Endodermal cell (in vitro differentiated cells): ENCODE measurements at places on chromosomes 7 and 10. TPM values are rescaled to one million over a fixed set of nuclear protein-coding genes. Genes with fewer than 3 reads are reported as not detected.
A peak's percentile ranks its signal among the peaks of the same experiment; 100 is the strongest.

DNA sequence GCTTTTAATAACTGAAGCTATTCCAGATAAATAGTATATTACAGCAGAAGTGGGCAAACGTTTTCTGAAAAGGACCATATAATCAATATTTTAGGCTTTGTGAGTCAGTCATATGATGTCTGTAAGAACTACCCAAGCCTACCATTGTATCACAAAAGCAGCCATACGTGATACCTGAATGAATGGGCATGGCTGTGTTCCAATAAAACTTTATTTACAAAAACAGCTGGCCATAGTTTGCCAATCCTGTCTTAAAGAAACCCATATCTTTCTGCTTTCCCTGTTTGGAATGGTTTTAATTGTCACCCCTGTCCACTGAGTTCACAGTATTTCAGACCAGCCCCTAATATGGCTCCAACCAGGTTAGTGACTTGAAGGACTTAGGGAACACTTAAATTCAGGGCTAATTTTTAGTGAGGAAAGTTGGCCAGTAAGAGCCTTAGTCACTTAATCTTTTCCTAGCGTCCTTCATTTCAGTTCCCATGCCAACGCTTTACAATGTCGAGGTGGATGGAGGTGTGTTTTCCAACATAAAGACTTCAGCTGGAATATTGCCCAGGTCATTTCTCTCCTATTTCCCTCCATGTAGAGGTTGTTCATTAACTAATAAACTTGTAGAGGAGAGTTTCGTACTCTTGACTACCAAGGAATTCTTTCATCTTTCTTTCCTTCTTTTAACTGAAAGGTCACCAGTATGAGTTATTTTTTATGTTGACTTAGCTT is 184.5 kb downstream of the TRIL start:
- no peak for DNase-seq
- H3K36me3 ChIP-seq: no peaks in the 10 kb centered on the region
- no peaks in the 10 kb centered on the region for H3K4me1 ChIP-seq
- no peak overlapping the region for H3K4me3 ChIP-seq
- H3K27me3 ChIP-seq: no peaks in the 10 kb centered on the region

GRCh38 chr10:31490858-31491504 is 172.0 kb downstream of the ZEB1 start:
- H3K36me3 ChIP-seq: no peaks in the 10 kb centered on the region
- no peak overlapping the region for H3K27ac ChIP-seq
- peak; percentile 63 for DNase-seq
- no peak overlapping the region for H3K4me3 ChIP-seq
- no peaks in the 10 kb centered on the region for H3K27me3 ChIP-seq

DNA sequence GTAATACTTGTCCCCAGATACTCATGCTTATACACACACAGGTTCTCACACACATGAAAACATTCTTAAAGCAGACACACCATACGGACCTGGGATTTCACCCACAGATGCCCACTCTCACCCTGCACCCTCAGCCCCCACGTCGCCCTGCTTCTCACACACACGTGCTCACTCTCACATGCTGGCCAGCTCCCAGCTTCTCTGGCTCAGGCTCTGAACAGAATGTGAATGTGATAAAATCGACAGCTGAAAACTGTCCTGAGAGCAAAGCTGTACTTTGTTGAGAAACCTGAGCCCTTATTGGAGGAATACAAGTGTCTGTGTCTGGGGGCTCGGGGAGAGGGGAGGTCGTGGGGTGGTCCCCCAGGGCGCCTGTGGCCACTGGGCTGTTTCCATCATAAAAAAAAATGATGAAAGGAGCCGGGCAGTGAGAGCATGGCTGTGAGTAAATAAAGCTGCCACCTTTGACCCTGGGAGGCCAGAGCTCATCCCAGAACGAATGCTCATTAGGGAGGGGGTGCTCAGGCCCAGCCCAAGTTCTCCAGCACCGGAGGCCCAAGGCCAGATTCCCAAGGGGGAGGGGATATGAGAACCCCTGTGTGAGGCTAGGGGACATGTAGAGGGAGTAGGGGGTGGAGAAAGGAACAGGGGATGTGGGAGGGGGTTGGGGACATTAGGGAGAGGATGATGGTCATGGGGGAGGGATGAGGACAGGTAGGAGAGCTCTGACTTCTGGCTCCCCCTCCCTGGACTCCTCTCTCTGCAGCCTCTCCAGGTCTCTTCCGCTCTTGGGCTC is 18.1 kb upstream of the TLX1 start:
- H3K27ac ChIP-seq: no peak overlapping the region
- H3K36me3 ChIP-seq: no peaks in the 10 kb centered on the region
- H3K4me3 ChIP-seq: no peak overlapping the region
- H3K27me3 ChIP-seq: peaks cover 63% of the 10 kb centered on the region
- H3K4me1 ChIP-seq: no peaks in the 10 kb centered on the region

GRCh38 chr7:116218051-116218645 is 7.8 kb downstream of the TES start:
- peaks cover 4% of the 10 kb centered on the region for H3K4me1 ChIP-seq
- H3K27ac ChIP-seq: no peak overlapping the region
- no peaks in the 10 kb centered on the region for H3K36me3 ChIP-seq
- H3K27me3 ChIP-seq: no peaks in the 10 kb centered on the region
- no peak overlapping the region for H3K4me3 ChIP-seq

GRCh38 chr7:159141167-159141566 is 3.5 kb downstream of the VIPR2 start:
- H3K4me3 ChIP-seq: no peak overlapping the region
- peaks cover 33% of the 10 kb centered on the region for H3K27me3 ChIP-seq
- H3K4me1 ChIP-seq: peaks cover 4% of the 10 kb centered on the region
- H3K36me3 ChIP-seq: no peaks in the 10 kb centered on the region
- DNase-seq: peak; percentile 35

- no peak overlapping the region for H3K4me3 ChIP-seq
- no peak for DNase-seq
- no peak overlapping the region for H3K27ac ChIP-seq
Observed at GRCh38 chr7:129874722-129875121, 78.0 kb downstream of the UBE2H start.

DNA sequence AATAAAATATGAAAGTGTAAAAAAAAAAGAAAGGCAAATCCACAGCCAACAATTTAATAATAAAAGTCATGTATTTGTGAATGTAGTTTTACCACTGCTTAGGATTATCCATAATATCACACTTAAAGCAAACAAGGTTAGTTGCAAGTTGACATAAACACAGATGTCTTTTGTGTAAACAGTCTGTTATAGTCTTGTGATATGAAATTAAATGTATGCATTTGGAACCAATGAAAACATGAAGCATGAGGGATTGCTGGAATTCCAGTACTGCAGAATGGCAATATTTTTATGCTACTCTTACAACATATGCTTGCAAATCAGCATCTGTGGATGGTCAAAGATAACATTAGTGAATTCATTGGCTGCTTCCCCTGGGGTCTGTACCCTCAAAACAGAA is 148.1 kb downstream of the DNAJB9 start:
- H3K27ac ChIP-seq: no peak overlapping the region
- no peak for DNase-seq

DNA sequence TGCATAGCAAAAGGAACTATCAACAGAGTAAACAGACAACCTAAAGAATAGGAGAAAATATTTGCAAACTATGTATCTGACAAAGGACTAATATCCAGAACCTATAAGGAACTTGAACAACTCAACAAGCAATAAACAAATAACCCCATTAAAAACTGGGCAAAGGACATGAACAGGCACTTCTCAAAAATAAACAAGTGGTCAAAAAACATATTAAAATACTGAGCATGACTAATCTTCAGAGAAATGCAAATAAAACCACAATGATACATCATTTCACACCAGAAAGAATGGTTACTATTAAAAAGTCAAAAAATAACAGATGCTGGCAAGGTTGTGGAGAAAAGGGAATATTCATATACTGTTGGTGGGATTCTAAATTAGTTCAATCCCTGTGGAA is 17.1 kb downstream of the MAGI2 start:
- H3K27ac ChIP-seq: no peak overlapping the region
- DNase-seq: no peak
- H3K4me1 ChIP-seq: no peaks in the 10 kb centered on the region
- no peaks in the 10 kb centered on the region for H3K36me3 ChIP-seq

GRCh38 chr7:75968561-75969001 is 25.8 kb downstream of the TMEM120A start:
- DNase-seq: no peak
- H3K27ac ChIP-seq: peak overlapping the region; percentile 72
- no peaks in the 10 kb centered on the region for H3K4me1 ChIP-seq
- no peak overlapping the region for H3K4me3 ChIP-seq

DNA sequence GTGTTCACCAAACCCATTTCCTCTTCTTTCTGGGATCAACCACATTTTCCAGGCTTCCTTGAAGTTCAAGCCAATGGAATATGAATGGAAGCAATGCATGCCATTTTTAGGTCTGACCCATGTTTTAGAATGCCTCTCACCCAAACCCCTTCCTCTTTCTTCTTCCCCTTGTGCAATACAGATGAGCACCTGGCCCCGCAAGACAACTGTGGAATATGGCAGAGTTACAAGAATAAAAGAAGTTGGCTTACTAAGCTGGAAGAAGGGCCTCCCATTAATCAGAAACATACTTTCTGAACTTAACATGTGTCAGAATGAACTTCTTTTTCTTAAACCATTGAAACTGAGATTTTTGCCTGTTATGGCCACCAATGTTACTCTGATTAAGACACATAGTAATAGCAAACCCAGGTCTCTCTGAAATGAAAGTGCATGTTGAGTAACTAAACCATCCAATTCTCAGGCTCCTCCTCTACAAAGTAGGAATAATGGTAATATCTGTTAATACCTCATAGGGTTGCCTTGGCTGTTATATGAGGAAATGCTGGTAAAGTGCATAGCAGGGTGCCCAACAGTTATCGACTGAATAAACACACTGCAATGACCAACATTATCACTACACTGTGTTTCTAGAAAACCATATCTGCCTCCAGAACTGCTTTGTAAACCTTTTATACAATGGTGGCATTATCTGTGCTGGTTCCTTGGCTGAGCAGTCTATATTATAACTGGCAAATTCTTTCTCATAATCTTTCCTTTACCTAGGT is 382.2 kb upstream of the NRP1 start:
- H3K36me3 ChIP-seq: no peaks in the 10 kb centered on the region
- H3K4me1 ChIP-seq: no peaks in the 10 kb centered on the region
- H3K4me3 ChIP-seq: no peak overlapping the region
- no peaks in the 10 kb centered on the region for H3K27me3 ChIP-seq

DNA sequence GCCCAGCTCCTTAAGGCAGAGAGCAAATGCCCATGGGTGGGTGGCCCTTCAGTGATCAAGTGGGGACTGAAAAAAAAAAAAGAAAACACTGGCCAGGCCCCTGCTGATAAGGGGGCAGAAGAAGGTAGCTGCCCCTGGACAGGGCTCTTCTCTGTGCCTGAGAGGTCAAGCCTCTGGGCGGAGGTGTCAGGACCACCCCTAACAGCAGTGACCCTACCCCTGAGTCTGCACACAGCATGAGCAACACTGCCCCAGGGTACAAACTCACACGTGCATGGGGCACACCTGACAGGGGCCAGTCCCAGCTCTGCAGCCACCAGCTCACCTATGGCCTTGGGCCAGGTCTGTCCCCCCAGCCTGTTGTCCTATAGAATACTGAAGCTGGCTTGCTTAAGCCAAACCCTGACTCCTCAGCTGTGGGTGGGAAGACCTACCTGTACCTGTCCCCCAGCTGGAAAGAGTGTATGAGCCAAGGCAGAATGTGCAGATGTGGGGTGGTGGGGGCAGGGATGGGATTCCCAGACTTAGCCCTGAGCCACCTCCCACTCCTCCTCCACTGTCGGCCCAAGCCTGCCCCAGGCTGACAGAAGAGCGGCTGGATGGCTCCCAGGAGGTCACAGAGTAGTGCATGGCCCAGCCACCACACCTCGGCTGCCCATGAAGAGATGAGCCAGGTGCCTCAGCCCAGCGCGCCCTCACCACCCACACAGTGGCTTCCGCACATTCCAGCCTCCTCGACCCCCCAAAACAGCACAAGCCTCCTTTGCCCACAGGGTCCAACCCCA is 23.7 kb downstream of the KCNH2 start:
- DNase-seq: no peak
- no peak overlapping the region for H3K27ac ChIP-seq
- no peaks in the 10 kb centered on the region for H3K36me3 ChIP-seq
- H3K4me3 ChIP-seq: no peak overlapping the region
- H3K27me3 ChIP-seq: no peaks in the 10 kb centered on the region

DNA sequence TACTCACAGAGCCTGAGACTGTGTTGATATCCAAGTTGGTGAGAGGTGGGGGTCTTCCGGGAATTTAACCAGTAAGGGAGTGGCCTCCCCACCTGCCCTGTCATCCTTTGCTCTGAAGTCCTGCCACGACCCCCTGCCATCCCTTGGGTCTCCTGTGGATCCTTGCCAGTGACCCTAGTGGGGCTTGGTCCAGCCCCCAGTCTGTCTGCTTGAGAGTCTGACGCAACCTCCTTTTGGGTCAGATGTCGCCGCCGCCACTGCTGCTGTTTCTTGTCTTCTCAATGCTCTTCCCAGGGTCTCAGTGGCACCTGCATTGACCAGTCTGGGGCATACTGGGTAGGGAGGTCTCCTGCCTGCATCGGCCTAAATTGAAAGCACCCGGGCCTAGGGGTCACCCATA is 28.8 kb downstream of the PAX2 start:
- H3K36me3 ChIP-seq: no peaks in the 10 kb centered on the region
- H3K4me1 ChIP-seq: no peaks in the 10 kb centered on the region
- peaks cover 52% of the 10 kb centered on the region for H3K27me3 ChIP-seq

Gene OGDHL
- 12.9 and 14.6 TPM in 2 replicates for total RNA-seq

Gene ITIH2
- total RNA-seq: not detected in 3 replicates

Gene MLXIPL
- 33.6 and 39.7 TPM in 2 replicates for total RNA-seq

Gene NPSR1
- total RNA-seq: not detected in 2 replicates
